ENCODE measurements at places on chromosomes 6 and 20.

DNA sequence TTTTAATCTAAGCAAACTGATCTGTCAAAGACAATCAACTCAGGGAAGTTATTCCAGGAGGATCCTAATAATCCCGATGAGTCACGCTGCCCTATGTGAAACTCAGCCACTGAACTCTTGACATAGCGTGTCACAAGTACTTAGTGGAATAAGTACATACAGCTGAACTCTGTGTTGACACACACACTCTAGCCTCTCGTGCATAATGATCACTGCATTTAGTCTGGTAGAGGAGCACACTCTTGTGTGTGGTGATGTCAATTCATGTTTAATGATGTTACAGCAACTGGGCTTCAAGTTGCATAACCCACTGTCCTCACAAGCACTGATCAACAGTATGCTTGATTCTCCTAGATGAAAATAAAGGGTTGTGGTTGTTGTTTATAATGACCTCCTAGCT is 148.3 kb downstream of the HACE1 start:
- no peak for DNase-seq

DNA sequence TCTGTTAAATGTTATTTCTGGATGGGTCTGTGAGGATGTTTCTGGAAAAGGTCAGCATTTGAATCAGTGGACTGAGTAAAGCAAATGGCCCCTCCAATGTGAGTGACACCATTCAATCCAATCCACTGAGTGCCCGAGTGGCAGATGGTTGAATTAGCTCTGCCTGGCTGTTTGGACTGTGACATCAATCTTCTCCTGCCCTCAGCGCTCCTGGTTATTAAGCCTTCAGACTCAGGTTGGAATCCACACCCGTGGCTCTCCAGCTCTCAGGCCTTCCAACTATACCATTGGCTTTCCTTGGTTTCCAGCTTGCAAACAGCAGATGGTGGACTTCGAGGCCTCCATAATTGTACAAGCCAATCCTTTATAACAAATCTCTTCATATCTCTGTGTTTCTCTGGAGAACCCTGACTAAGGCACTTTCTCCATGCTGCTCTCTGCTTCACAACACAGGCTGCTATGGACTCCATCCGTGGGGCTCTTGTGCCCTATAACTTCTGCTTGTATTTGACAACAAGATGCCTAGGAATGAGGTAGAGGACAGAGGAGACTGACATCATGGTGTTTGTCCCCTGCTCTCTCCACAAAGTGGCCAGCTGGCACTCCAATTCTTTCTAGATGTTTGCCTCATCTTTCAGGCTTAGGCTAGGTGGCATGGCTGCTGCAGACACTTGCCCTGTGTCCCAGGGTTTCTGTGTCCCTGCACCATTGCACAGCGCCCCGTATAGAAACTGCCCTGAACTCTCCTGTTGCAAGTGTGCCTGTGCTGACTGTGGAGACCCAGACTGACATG is 4.8 kb upstream of the CSTL1 start:
- no peak for DNase-seq

DNA sequence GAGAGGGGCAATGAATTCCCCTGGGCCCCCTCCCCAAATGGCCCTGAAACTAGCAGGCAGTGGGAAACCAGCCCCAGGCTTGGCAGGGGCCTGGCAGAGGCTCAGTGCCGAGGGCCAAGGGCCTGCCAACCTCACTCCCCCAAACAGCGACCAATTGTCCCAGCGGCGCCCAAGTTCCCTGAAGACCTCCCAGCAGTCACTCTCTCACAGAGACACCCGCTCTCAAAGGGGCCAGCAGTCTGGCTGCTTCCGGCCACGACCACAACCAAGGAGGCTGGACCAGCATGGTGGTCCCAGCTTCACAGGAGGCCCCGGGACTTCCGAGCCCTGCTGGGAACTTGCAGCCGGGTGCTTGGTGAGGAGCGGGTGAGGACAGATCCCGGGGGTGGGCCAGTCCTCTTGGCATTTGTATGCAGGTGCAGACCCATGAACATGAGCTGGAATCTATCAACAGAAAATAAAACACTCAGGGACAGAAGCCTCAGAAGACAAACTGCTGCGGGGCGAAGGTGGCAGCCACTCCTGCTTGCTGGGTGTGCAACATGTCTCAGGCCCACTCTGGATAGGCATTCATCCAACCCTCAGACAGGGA is 17.5 kb upstream of the SIRPA start:
- DNase-seq, result no peak

GRCh38 chr6:128509709-128510108 is 10.7 kb downstream of the PTPRK start:
- DNase-seq, result no peak
